A549 treated with CpdA at 1 μM for 4 hours (cell line): ENCODE measurements at places on chromosomes 1 and 21. TPM values are rescaled to one million over a fixed set of nuclear protein-coding genes. Genes with fewer than 3 reads are reported as not detected.

IVL gene
- total RNA-seq = 0.03 TPM in 1 of 5 replicates, not detected in the others

NUP210L gene
- not detected in 5 replicates for total RNA-seq

HRNR gene
- 0.01 TPM in 1 of 5 replicates, not detected in the others for total RNA-seq

ADGRL4 gene
- total RNA-seq = not detected in 5 replicates

TAL1 gene
- total RNA-seq = not detected in 5 replicates

SYCP1 gene
- not detected in 5 replicates for total RNA-seq

NR1I3 gene
- 0.03 TPM in 1 of 5 replicates, not detected in the others for total RNA-seq

OR2T11 gene
- not detected in 5 replicates for total RNA-seq

TMEM79 gene
- total RNA-seq = 5.5 to 10.5 TPM (median 8.5 TPM) in 5 replicates

LINGO4 gene
- total RNA-seq = not detected in 5 replicates

LAMC2 gene
- total RNA-seq = 25.3 to 36.8 TPM (median 29.1 TPM) in 5 replicates

ITLN2 gene
- 0.16 TPM in 1 of 5 replicates, not detected in the others for total RNA-seq

CYP4A22 gene
- total RNA-seq = not detected in 5 replicates

KIF17 gene
- total RNA-seq = 0.90 to 1.7 TPM (median 1.2 TPM) in 5 replicates

LCE6A gene
- not detected in 5 replicates for total RNA-seq

IGSF9 gene
- 0.22 to 0.39 TPM (median 0.27 TPM) in 5 replicates for total RNA-seq

C1orf94 gene
- 0.02 TPM in 1 of 5 replicates, not detected in the others for total RNA-seq

LMX1A gene
- not detected in 5 replicates for total RNA-seq

E2F2 gene
- 2.3 to 2.7 TPM (median 2.5 TPM) in 5 replicates for total RNA-seq

CFHR4 gene
- total RNA-seq = not detected in 5 replicates

RHBDL2 gene
- total RNA-seq = 1.9 to 3.1 TPM (median 2.2 TPM) in 5 replicates

LRRC71 gene
- 0.15 to 0.24 TPM (median 0.17 TPM) in 4 of 5 replicates, not detected in the other for total RNA-seq

FCRL4 gene
- total RNA-seq = not detected in 5 replicates

S1PR1 gene
- total RNA-seq = 0.06 to 0.08 TPM (median 0.06 TPM) in 3 of 5 replicates, not detected in the others

SIPA1L2 gene
- 7.8 to 9.0 TPM (median 8.8 TPM) in 5 replicates for total RNA-seq
